COLO829 (cell line): ENCODE measurements at places on chromosomes 3 and 15.

- no peak for DNase-seq
Measured at GRCh38 chr3:192916371-192917027, 1.2 kb downstream of the MB21D2 start.

GRCh38 chr3:81068546-81068945, 692.9 kb downstream of the GBE1 start:
- no peak for DNase-seq

DNA sequence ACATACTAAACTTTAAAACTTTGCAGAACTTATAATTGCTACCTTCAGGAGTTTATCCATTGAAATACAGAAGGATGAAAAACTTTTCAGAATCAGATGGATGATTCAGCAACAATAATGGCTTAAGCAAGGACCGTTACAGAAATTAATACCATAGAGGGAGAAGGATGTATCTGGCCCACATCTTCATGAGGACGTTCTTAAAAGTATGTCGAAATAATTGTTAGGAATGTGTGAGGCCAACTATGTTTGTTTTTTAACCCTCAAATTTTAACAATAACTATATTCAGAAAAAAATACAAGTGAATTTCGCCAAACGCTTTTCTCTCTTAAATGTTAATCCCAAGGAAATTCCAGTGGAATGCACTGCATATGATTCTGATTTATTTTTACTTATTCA, 105.2 kb upstream of the EPHA3 start:
- no peak for DNase-seq

DNA sequence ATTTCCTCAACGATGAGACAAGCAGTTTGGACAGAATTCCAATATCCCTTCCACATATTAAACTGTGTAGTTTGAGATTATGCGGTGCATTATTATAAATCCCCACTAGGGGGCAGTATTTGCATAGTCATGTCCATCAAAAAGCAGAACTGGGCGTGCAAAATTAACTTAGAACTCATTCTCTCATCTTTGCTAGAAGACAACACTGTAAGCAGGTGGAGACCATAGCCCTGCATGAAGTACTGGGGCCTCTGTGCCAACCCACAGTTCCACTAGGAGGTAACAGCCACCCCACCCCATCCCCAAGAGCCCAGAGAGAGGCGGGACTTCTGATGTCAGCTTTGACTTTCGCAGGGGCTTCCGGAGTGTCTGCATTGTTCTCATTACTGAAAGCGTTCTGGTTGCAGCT, 106.6 kb upstream of the TMC3 start:
- peak; percentile 8 for DNase-seq
